Right renal cortex interstitium (tissue), 3 donors: ENCODE measurements at places on chromosomes 3 and 15.

- no peak for DNase-seq
Measured at GRCh38 chr15:80136854-80137253, 15.9 kb upstream of the FAH start.

DNA sequence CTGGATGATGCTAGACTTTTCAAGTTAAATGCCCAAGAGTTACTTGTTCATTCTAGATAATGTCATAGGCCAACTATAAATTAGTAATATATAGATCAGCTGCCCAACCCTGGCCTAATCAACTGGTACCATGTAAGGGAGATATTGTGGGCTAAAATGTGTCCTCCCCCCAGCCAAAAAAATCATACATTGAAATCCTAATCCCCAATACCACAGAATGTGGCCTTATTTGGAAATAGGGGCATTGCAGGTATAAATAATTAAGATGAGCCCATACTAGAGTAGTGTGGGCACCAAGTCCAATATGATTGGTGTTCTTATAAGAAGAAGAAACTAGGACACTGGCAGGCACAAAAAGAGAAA, 92.5 kb downstream of the RPL22L1 start:
- no peak for DNase-seq

DNA sequence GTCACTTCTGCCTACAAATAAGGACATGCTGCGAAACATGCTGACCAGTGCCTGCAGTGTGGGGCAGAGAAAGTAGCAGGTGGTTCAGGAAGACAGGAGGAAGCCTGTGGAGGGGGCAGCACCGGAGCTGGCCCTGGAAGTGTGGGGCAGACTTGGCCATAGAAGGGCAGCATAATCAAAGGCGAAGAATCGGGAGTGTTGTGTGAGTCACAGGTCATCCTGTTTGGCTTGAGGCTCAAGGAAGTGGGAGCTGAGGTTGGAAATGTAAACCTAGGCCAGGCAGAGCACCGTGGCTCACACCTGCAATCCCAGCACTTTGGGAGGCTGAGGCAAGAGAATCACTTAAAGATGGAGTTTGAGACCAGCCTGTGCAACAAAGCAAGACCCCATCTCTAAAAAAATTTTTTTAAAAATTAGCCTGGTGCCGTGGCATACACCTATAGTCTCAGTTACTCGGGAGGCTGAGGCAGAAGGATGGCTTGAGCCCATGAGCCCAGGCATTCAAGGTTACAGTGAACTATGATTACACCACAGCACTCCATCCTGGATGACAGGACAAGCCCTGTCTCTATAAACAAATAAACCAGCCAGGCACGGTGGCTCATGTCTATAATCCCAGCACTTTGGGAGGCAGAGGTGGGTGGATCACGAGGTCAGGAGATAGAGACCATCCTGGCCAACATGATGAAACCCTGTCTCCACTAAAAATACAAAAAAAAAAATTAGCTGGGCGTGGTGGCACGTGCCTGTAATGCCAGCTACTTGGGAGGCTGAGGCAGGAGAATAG, 54.0 kb downstream of the FAM43A start:
- DNase-seq = no peak

- no peak for DNase-seq
Measured at GRCh38 chr15:32879980-32880379, 162.2 kb downstream of the GREM1 start.

- no peak for DNase-seq
Measured at GRCh38 chr15:99844150-99844549, 110.9 kb upstream of the LYSMD4 start.

DNA sequence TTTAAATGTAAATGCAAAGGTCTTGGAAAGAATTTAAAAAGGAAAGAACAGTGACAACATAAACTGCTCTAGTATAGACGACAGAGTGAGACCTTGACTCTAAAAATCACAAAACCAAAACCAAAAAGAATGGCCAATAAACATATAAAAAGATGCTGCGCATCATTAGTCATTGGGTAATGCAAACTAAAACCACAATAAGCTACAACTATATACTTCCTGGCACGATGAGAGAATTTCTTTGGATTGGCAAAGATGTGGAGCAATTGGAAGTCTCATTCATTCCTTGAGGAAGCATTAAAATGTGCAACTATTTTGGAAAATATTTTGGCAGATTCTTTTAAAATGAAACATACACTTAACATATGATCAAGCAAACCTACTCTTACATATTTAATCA, 98.7 kb upstream of the ZPLD1 start:
- DNase-seq = no peak

- no peak for DNase-seq
Measured at GRCh38 chr15:101657968-101658784, 6.0 kb upstream of the TM2D3 start.

- no peak for DNase-seq
Measured at GRCh38 chr3:59605944-59606534, 556.2 kb upstream of the CFAP20DC start.
